GF-D8 (cell line): ENCODE measurements at places on chromosomes 2 and 18.

DNA sequence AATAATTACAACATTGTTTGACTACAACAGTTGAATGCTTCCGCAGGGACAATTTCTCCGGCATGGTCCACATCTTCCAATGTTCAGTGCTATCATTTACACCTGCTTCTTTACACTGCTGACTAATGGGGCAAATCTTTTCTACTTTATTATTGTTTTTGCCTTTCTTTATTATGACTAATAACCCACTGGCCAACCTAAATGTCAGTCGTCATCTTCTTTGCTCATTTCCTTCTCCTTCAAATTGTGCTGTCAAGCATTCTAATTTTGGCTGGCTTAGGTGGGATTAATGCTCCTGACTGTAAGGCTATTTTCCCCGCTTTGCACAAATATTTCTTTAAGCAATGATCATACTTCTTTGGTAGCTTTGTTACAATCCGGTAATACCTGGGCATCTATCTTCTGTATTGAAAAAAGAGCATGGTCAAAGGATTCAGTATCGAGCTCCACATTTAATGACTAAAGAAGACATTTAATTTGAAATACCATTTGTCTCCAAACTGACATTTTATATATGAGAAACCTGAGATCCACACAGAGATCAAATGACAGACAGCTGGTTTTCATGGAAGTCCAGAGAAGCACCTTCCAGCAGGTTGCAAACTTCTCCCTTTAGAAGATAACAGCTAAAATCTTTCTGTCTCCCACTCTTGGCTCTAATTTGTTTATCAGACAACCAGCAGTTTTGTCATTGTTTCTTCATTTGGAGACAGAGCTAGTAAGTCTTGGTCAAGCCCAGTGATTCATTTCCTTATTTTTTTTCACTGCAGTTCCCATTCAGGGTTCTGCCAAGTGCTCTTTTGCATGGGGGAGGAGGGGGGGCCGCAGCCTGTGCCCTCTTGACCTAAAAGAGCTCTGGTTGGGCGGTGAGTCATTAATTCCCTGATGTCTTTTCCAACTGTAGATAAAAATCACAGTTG is 132.9 kb downstream of the SOCS6 start:
- DNase-seq: no peak

DNA sequence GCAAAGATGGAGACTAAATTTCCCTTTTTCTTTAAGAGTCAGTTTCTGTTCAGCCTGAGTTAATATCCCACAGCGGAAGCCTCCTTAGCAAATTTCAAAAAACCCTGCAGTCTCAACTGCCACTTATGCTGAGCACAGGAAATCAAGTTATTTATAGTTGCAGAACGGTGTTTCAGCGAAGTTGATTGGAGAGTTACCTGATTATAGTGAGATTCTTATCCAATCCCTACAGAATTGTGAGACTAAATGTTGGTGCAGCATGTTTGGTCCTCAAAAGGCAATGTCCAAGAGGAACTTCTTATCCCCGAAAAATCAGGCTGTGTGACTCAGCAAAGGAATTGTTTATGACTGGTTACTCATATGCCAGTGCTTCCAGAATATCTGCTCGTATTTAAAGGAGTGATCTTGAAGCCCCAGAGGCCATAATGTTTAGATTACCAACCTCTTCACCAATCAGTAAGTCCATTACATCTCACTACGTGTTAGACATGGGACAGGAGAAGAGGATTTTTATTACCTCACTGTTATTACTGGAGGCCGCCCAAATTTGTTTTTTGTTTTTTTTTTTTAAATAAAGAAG is 67.9 kb downstream of the LRRFIP1 start:
- DNase-seq: peak; percentile 70

DNA sequence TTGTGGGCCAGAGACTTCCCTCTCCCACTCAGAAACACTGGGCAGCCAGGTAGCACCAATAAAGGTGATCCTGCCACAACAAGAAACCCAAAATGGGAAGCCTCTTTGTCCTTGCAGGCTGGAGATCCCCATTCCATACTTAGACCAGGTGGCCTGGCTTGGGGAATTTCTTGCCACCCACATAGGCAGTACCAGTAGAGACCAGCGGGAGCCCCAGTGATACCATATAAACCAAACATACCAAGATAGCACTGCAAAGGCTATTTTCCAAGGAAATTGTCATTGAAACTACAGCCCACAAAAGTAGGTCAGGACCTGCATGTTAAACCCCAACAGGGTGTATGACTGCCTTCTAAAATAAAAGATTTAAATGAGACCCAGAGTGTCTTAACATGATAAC is 171.6 kb downstream of the DIS3L2 start:
- no peak for DNase-seq

DNA sequence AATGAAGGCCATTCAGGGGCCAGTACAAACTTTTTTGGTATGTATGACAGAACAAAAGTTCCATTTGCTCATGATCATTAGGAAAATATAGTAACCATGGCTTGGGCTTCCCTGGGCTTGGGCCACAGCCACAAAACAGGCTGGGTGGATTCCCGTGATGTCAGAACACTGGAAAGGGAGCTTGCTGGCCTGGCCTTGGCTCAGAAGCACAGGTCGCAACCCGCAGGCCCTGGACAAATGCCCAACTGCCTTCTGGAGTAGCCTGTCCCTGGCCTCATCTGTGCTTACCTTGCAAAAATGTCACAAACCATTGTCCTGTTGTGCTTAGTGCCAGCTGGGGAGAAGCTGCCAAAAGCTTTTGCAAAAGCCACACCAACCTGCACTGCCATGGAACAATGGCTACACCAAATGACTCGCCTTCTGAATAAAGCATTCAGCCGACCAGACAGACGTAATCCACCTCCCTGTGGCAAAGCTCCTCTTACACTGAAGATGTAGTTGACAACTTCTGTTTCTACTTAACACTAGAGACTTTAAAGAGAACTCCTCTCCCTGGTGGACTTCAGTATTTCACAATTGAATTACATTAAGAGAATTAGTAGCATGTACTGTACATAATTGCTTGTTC is 125.5 kb downstream of the ANKRD44 start:
- DNase-seq: no peak

- no peak for DNase-seq
These were observed 100.2 kb downstream of the AP1S3 start for GRCh38 chr2:223737207-223737606.

GRCh38 chr2:31475692-31476091 is 61.1 kb upstream of the XDH start:
- DNase-seq: no peak
